ENCODE measurements at places on chromosomes 7 and 10. TPM values are rescaled to one million over a fixed set of nuclear protein-coding genes. Genes with fewer than 3 reads are reported as not detected.

DNA sequence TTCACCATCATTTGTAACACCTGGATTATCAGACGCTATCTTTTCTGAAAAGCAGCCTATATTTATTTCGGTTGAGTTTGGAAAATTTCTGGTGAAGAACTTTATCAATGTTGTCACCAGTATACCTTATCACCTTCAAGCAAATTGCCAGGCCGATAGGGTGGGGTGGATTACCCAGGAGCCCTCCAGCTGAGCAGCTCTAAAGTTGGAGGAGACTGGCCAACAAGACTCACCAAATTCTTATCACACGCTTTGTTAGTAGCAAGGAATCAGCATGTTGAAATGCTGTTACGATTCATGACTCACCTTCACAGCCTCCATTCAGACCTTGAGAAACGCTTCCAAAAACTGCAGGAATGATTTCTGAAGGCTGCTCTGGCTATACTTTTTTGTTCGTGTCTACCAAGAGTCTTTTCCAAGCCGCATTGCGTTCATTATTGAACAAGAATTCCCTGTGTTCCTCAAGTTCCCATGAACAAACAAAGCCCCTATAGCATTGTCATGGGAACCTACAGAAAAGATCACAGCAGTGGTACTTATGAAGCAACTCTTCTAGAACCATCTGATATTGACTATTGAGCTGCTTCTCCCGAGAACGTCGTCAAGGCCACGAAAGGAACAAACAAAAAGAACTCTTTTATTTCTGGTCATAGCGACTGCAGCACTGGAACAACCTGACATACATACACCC, 291.4 kb downstream of the SFMBT2 start:
- DNase-seq = no peak

DNA sequence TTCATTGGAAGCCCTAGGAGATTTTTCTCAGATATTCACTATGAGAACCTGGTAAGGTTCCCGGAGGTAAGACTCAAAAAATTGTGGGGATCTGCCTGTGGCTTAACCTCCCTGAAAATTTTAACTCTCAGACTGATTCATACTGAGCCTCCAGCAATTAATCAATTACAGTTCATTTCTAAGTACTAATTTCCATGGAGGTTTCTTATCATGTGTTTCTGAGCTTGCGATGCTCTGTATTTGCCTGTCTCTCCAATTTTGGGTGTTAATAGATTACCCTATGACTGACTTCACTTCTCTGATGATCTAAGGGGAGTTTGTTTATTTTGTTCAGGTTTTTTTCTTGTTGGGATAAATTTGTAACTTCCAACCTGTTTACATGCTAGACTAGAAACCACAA, 215.4 kb upstream of the TMEM196 start:
- DNase-seq = no peak

GRCh38 chr10:51389415-51390321, 309.7 kb downstream of the CSTF2T start:
- DNase-seq = no peak

DNA sequence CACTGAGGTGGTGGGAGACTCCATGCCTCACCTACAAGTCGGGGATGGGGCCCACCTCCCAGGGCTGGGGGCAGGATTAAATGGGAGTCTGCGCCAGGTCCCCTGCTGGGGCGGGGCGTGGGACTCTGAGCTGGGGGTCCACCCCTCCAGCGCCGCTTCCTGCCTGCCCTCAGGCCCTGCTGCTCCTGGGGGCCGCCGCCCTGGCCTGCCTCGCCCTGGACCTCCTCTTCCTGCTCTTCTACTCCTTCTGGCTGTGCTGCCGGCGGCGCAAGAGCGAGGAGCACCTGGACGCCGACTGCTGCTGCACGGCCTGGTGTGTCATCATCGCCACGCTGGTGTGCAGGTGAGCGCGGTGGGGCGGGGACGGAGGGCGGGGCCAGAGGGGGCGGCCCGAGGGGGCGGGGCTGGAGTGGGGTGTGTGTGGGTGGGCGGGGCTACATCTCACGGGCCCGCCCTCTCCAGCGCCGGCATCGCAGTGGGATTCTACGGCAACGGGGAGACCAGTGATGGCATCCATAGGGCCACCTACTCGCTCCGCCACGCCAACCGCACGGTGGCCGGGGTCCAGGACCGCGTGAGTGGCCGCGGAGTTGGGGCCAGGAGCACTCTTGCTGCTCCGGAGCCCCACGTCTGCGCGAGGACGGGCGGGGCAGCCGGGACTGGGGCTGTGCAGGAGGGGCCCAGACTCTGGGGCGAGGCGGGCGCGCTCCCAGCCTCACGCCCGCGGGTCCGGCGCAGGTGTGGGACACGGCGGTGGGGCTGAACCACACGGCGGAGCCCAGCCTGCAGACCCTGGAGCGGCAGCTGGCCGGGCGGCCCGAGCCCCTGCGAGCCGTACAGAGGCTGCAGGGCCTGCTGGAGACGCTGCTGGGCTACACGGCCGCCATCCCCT, 15.1 kb downstream of the TTYH3 start:
- DNase-seq = no peak

DNA sequence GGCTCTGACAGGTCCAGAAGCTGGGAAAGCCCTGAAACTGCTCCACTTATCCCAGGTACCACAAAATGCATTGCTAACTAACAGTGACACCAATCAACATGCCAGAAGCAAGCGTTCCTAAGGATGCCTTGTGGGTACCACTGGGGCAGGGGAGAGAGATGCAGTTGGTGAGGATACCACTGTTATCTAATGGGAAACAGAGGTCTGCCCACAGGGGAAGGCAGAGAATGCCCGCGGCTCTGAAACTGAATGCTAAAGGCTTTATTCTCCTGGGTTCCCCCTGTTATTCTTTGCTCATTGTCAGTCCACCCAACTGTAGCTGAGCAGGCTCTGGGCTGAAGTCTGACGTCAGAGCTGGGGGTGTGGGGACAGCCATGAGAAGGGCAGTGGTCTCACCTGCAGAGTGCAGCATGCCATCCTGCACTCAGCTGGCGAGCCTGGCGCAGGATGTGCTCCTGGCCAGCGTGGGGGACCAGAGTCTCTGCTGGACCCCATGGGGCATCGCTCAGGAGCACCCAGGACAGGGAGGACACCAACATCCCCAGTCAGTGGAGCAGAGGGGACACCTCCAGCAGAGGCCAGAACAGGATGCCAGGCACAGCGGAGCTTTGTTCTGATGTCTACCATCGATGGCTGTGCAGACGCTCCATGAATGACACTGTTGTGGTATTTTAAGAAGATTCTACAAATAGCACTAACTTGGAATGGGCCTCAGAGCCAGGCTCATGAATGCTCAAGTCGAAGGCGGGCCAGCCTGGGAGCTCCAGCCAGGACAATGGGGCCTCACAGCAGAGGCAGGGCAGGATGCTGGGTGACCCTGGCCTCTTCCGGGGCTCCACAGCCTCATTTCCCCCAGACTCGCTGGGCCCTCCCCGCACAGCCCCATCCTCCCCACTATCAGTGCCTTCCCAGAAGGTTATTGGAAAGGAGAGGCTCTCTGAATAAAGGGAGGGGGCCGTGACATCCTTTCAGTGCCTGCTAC, 95.8 kb downstream of the ARHGAP22 start:
- DNase-seq = no peak

GRCh38 chr10:67725567-67725966, 29.6 kb upstream of the CTNNA3 start:
- no peak for DNase-seq

GRCh38 chr7:104604706-104605105, 276.3 kb downstream of the LHFPL3 start:
- DNase-seq = no peak

GRCh38 chr7:92446869-92447344, 375 bp upstream of the GATAD1 start:
- DNase-seq = no peak

DNA sequence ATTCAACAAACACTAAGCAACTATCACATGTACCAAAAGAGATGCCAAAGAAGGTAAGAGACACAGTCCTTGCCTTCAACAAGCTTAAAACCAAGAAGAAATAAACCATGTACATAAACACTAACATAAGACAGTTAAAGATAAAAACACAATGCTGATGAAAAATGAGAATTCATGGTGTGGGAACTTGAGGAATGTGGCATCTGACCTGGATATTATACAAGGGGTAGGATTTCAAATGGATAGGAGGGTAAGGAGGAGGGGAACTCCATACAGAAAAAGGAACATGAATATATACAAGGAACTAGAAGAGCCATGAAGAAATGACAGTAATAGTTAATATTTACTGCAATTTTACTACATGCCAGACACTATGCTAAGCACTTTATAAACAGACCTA, 11.0 kb downstream of the HIBADH start:
- no peak for DNase-seq

GRCh38 chr7:106206826-106207541, 77.8 kb downstream of the NAMPT start:
- DNase-seq = no peak

- no peak for DNase-seq
Observed at GRCh38 chr10:106576534-106576933, 588.0 kb downstream of the SORCS1 start.

- DNase-seq = no peak
Observed at GRCh38 chr7:16791071-16791470, 13.7 kb downstream of the AGR2 start.

- DNase-seq = no peak
Observed at GRCh38 chr7:101287032-101287431, 34.6 kb downstream of the IFT22 start.

GRCh38 chr10:110676016-110676415, 31.9 kb downstream of the RBM20 start:
- no peak for DNase-seq

Gene GRM3
- 65.9 TPM for total RNA-seq

Gene GDF10
- total RNA-seq = 7.5 TPM

DNA sequence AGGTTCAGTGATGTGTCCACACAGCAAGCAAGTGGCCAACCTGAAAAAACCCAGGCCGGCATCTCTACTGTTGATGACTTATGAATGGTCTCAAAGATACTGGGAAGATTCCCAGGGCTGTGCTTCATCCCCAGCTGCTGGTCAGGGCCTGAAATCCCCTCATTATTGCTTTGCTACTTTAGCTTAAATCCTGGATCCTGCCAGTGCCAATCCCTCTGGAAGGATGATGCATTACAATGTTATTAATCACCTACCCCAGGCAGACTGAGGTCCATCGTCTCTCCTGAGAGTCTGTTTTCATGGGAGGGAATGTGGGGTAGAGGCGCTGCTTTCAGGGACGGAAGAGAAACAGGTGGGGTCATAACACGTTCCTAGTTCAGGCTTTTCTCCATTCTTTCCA, 371.6 kb downstream of the RPS24 start:
- no peak for DNase-seq

DNA sequence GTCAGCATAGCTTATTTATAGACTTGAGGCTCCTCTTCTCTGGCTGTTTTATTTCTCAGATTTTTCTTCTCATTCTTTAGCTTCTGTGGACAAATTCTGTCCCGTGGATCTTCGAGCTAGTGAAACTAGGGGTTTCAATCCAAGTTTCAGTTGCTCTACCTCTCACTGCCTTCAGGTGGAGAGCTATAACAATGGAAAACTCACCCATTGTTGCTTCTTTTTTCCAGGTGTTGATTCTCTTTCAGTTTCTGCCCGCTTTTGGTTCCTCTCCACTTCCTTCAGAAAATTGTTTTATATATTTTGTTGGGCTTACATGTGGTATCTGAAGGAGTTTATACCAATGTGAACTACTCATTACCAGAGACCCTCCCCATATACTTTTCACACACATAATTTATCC, 266.1 kb downstream of the TCF7L2 start:
- DNase-seq = no peak

Gene ZNF735
- total RNA-seq = not detected

GRCh38 chr10:68110027-68110426, 739 bp downstream of the MYPN start:
- DNase-seq = no peak

Gene LBX1
- not detected for total RNA-seq

Gene CFAP43
- total RNA-seq = 5.3 TPM

Gene INA
- total RNA-seq = 55.9 TPM

DNA sequence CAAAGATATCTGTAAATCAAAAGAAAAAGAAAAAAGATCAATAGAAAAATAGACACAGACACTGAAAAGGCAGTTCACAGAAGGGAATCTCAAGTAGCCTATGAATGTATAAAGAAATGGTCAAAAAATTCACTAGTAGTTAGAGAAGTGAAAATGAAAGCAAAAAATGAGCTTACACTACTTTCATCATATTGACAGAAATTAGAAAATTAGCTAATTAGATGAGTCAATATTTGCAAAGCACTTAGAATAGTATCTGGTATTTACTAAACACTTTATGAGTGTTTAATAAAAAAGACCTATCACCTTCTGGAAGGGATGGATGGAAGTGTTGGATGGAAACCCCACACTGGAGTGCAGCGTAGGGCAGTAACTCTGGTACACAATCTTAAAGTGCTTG, 1.7 kb upstream of the CFAP58 start:
- no peak for DNase-seq

DNA sequence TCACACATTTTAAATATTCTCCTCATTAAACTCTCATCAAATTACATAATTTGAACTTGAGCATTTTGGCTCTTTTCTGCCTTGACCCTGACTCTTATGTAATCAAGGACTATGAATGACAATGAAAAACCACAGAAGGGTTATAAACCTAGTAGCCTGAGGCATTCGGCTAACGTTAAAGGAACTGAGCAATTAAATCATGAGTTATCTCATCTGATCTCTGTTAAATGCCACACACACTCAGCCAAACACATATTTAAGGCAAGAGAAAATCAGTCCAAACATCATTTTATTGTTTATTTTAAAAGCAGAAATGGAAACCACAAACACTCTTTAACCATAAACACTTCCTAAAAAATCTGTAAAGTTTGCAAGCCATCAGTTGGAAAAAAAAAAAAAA, 204.3 kb downstream of the DGKI start:
- no peak for DNase-seq
